GM13976 (cell line): ENCODE measurements at places on chromosomes 13 and 19.

DNA sequence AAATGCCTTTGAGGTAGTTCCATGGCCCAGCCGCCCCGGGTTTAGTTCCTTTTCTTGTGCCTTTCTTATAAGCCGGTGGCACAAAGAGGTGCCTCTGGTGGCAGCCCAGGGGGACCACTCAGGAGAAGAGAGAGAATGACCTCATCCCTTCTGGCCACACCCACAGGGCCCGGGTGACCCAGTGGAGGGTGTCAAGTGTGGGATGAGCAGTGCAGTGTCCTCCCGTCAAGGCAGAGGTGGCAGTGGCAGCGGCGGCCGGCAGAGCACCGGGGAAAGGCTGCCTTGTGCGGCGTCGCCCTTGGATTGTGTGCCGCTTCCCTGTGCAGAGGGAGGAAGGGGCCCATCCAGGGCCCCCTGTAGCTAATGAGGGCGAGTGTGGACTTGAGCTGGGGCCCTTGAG is 47.9 kb downstream of the KDM4B start:
- no peak for DNase-seq

- peak; percentile 96 for DNase-seq
These were observed 20.4 kb downstream of the LMTK3 start for GRCh38 chr19:48490981-48491792.

DNA sequence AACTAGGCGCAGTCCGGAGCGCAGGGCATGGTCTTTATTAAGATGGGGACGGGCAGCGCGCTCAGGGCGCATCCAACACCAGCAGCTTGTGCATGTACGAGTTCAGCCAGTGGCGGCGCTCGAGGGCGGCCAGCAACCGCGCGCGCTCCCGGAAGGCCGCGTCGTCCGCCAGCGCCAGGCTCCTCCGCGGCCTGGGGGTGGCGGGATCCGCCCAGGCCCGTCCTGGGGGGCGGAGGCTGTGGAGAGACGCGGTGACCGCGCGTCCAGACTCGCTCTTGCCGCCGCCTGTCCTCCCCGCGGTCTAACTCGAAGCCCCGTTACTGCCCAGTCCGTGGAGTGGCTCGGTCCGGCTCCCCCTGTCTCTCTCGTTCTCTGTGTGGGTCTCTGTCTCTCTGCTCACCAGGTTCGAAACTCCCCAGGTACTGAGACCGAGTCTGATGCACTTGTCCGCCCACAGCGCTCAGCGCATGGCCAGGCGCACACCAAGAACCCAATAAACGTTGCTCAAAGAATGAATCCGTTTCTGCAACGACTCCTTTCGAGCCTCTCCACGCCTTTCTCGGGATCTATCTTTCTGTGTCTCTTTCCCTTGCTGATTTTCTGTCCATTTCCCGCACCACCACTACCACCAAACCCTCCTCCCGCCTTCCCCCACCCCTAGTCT is 702 bp downstream of the PTH2 start:
- peak; percentile 66 for DNase-seq

DNA sequence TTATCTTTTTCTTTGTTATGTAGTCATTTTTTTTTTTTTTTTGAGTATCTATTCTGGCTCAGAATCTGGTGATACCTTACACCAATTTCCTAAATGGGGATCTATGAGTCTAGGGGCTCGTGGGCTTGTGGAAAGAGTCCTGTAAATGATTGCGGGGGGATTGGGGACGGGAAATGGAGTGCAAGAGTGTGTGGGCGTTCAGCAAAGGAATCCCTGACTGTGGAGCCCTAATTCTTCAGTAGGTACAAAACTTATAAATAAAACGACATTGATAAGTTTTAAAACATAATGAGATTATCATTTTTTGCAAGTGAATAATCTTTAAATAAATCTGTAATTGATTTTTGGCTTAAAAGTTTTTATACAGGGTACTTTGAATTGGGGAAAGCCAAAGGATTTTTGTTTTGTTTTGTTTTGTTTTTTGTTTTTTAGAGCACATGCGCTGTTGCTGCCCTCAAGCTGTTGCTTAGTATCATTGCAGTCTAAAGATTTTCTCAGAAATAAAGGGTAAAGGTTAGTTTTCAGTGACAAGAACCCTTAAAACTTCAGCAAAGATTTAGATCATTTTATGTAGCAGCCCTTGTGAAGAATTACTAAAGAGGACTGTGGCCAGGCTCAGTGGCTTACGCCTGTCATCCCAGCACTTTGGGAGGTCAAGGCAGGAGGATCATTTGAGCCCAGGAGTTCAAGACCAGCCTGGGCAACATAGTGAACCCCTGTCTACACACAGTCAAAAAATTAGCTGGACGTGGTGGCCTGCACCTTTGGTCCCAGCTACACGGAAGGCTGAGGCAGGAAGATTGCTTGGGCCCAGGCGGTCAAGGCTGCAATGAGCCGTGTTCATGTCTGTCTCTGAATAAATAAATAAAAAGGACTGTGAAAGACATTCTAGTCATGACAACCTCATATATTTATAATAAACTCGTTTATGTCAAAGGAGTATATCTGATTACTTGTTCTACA is 1.7 kb downstream of the ERCC5 start:
- DNase-seq = no peak

DNA sequence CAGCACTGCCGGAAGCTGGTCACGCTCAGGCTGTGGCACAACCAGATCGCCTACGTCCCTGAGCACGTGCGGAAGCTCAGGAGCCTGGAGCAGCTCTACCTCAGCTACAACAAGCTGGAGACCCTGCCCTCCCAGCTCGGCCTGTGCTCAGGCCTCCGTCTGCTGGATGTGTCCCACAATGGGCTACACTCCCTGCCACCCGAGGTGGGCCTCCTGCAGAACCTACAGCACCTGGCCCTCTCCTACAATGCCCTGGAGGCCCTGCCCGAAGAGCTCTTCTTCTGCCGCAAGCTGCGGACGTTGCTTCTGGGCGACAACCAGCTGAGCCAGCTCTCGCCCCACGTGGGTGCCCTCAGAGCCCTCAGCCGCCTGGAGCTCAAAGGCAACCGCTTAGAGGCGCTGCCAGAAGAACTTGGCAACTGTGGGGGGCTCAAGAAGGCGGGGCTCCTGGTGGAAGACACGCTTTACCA is 3.2 kb upstream of the MAP2K7 start:
- no peak for DNase-seq
